Fibroblast of skin of right quadriceps (primary cell): ENCODE measurements at places on chromosomes 5 and 9.
A peak's percentile ranks its signal among the peaks of the same experiment; 100 is the strongest.

DNA sequence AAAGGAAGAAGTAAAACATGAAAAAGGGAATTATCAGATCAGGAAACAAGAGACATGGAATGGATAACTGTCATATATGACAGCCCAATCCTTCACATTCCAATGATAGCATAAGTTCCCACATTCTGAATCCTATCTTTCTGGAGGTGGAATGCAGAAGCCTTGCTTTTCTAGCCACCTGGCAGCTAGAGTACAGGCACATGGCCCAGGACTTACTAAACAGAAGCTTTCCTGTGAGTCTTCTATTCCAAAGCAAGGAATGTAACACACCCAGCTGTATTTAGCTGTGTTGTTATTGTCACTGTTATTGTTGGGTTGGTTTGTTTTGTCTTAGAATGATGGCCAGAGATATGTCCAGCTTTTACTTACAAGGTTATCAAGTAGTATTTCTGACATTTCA is 780.5 kb upstream of the ZNF608 start:
- no peak for DNase-seq

- no peak for DNase-seq
These were observed 599.6 kb upstream of the ADAMTS16 start for GRCh38 chr5:4540375-4541173.

DNA sequence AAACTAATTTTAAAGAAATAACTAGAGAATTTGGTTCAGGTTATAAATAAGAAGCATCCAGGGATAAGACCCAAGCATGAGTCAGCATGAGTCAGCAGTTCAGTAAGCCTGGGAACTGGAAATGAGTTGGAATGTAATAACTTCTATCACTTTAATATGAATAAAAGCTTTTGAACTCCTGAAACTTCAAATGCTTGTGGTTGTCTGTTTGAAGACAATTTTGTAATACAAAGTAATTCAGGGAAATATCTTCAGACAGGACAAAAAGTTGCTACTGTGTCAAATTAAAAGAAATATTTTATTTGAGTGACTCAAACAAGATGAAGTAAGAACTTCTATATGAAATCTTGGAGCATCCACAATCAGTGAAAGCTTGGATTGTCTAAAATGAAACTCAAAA is 331.2 kb upstream of the DAB2 start:
- DNase-seq: peak; percentile 98

DNA sequence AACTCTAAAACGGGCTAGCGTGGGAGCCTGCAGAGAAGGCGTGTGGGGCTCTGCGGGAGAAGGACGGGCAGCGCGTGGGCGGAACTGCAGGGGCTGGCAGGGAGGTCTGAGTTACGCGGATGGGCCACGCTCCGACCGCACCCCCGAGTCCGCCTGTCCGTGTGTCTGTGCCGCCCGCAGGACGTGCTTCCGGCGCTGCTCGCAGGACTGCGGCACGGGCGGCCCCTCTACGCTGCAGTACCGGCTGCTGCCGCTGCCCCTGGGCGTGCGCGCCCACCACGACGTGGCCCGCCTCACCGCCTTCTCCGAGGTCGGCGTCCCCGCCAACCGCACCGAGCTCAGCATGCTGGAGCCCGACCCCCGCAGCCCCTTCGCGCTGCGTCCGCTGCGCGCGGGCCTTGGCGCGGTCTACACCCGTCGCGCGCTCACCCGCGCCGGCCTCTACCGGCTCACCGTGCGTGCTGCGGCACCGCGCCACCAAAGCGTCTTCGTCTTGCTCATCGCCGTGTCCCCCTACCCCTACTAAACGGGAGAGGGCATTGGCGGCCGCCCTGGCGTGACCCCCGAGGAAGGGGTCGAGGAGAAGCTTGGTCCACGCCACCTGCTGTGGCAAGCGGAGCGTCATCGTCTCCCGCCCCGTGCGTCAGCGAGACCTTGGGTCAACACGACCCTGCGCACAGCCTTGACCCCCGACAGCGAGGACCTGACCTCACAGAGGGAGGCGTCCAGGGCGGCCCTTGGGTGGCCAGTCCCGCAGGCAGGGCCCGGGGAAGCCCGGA is 11.4 kb upstream of the ASS1 start:
- peak; percentile 50 for DNase-seq

GRCh38 chr5:165722401-165722800 is 2217.0 kb downstream of the MAT2B start:
- DNase-seq: no peak

DNA sequence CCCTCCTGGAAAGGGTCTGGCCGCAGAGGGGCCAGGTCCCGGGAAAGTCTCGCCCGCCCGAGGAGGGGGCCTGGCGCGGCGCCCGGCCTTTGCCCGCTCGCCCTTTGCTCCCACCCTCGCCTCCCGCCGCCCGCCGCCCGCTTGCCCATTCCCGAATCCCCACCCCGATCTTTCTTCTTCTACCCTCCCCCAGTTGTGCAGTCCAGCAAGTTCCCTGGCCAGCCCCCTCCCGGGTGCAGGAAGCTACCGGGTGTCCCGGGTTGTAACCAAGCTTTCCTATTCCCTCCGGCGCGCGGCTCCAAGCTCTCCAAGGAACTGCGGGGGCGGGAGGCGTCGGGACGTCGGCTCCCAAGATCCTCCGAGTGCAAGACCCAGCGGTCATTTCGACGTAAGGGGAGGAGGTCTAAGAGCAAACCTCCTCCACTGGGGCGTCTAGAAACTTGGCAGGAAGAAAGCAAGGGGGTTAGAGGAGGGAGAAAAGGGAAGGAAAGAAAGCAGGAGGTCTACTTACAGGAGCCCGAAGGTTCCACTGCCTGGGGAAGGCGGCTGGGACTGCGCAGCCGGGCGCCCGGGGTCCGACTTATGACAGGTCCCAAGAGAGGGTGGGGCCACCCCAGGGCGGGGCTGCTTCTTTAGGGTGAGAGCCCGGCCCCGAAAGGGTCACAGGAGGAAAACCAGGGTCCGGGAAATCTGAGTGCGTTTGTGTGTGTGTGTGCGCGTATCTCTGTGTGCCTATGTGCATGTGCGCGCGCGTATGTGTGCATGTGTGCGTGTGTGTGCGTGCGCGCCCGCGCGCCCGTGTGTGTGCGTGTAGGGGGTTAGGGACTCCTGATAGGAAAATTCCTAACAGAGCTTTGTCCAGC is at the start of gene PTGR1:
TSS of gene PTGR1 (minus strand) at position 556 of the 863 bp plus-strand sequence. CDS start 2,225 bp downstream, outside the sequence.
- peak; percentile 86 for DNase-seq

DNA sequence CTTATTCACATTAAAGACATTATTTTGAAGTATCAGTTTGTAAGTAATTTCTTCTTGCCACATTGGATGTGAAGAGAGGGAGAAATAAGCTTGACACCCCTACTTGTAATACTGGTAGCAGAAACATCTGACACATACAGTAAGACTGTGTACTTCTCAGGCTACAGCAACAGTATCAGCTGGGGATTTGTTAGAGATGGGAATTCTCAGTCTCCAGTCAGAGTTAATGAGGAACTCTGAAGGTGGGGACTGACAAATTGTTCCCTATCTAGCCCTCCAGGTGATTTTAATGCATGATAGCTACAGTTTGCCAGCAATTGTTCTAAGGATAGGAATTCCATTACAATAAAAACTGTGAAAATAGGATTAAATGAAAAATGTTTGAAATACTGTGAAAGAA is 524.8 kb downstream of the PRR16 start:
- no peak for DNase-seq

- no peak for DNase-seq
These were observed 699.2 kb downstream of the IRX1 start for GRCh38 chr5:4294878-4295277.

- no peak for DNase-seq
These were observed 11.0 kb downstream of the TCOF1 start for GRCh38 chr5:150368526-150368925.

- DNase-seq: peak; percentile 39
These were observed 139.2 kb upstream of the PALM2AKAP2 start for GRCh38 chr9:109640580-109641371.

- no peak for DNase-seq
These were observed 135.3 kb downstream of the PRELID2 start for GRCh38 chr5:145699846-145700245.

DNA sequence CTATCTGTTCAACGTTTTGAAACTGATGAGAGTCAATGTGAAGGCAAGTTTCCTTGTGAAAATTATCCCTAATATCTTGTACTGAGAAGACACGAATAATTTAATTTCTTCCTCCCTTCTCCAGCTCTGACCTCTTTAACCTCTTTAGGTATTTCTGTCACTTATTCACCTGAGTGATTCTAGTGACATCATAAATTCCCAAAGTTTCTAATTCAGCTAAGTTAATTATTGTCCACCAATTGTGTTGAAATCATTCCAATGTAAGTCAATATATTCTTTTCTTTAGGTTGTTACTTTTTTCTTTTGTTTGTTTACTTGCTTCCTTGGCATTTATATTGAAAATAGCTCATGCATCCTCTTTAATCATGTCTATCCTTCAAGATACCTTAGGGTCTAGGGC is 143.8 kb downstream of the PAPPA start:
- DNase-seq: no peak

DNA sequence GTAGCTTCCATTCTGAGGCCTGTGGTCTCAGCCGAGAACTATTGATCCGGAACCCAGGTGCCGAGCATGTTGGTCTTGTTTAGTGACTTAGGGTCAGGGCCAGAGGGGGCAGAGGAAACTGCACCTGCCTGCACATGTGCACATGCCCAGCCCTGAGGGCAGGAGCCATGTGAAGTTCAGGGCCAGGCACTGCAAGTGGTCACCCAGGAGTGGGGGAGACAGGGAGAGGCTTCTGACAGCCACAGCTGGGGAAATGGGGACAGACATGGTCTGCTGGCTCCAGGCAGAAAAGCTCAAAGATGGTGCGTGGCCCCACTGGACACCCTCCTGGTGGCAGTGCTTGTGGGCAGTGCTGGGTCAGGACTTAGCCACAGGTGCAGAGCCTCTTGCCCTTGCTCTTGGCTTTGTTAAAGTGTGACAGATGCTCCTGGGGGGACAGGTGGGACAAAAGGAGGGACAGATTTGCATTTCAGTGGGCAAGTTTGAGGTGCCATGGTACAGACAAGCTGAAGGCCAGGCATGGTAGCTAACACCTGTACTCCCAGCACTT is 134.4 kb downstream of the CACNA1B start:
- no peak for DNase-seq

DNA sequence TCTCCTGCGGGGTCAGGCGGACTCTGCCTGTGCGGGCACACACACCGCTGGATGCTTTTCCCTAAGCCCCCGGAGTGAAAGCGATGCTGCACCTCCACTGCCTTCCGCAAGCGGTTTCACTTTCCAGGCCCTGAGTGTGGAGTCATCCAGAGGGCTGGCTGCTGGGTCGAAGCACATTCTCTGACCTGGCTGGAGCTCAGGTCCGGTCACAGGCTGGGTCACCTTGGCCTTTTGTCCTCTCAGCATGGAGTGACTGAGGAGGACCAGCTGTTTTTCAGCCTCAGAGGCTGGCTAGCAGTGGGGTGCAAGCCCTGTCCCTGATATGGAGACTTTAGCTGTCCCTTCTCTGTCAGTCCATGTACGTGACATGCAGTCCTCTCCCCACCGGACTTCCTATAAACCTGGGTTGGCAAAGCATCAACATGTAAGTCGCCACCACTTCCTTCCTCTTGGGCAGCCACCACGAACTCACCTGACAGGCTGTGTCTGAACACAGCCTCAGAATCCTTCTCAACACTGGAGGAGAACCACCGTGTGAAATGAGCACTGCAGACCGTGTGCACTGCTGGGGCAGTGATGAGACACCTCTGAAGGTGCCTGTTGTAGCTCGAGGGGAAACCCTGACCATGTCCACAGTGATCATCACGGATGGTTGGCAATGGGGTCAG is 51.3 kb downstream of the GADD45G start:
- no peak for DNase-seq

DNA sequence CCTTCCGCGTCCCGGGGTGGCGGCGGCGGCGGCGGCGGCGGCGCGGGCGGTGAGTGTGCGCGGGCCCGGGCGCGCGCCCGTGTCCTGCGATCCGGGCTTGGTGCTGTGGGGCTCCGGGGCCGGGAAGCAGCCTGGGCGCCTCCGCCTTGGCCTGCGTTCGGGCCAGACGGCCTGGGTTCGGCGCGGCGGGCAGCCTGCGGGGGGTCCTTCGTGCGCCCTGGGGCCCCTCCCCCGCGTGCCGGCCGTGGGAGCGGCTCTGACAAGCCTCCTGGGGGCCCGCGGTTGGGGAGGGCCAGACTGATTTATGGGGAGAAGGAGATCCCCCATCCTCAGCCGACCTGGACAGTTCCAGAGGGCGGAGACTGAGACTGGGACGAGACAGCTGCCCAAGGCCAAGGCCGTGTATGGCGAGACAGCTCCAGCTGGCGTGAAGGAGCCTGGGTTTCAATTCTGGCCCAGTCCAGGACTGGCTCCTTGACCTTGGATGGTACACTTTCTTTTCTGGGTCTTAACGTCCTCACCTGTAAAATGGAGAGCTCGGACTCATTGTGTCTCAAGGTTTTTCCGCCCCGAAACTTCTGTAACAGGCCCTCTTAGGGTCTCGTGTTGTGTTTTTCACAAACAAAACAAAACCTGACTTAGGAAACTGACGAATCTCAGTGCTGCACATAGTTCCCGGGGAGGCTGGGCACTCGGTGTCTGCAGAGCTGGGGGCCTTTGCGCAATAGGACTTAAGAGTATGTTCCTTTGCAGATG is 603 bp downstream of the TMEM268 start:
- DNase-seq: peak; percentile 66

GRCh38 chr5:176543428-176544182 is 5.5 kb upstream of the CDHR2 start:
- DNase-seq: no peak

GRCh38 chr9:70229026-70229425 is 29.8 kb upstream of the SMC5 start:
- no peak for DNase-seq

GRCh38 chr5:66498791-66499207 is 97.4 kb upstream of the MAST4 start:
- no peak for DNase-seq

DNA sequence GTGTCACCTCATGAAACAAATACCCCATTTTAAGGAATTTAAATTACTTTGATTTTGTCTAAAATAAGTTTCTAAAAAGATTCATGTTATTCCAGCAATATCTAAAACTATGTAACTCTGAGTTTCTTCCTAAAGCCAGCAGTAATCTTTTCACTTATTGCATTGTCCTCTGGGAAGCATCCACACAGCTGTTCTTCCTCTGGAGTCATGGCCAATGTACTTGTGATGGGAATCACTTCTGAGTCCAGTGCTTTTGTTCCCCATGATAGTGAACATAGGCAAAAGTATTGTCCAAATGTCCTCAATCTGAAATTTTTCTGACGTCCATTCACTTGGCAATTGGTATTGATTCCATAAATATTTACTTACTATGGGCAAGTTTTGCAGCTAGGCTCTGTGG is 125.0 kb downstream of the STARD4 start:
- DNase-seq: no peak

- no peak for DNase-seq
These were observed 154.9 kb upstream of the DAPK1 start for GRCh38 chr9:87342743-87343142.

DNA sequence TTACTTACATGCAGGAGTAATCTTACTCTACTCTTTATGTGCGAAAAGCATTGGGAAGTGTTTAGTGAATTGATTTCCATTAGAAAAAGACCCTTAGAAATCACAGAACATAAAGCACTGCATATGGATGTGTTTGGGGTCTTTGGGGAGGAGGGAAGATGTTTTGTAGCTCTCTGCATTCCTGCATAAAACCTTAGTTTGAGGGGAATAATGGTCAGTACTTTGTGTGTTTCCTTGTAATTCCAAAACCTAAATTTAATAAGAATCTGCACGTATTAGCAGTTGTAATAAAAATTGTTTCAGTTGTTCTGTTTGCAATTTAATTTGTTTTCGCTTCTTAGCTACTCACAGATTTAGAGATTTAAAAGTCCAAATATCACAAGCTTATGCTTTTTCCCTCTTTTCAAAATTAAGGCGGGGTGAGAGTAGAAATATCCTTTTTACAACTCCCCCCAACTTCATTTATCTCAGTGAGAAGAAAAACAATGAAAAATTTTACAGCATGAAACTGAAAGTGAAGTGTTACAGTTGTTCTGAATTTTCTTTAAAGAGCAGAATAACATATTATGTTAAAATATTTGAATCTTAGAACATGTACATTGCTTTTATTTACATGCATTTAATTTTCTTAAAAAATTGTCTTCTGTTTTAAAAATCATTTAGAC is 143.8 kb downstream of the SMARCA2 start:
- DNase-seq: no peak
